ENCODE measurements at places on chromosomes 3 and 15.

DNA sequence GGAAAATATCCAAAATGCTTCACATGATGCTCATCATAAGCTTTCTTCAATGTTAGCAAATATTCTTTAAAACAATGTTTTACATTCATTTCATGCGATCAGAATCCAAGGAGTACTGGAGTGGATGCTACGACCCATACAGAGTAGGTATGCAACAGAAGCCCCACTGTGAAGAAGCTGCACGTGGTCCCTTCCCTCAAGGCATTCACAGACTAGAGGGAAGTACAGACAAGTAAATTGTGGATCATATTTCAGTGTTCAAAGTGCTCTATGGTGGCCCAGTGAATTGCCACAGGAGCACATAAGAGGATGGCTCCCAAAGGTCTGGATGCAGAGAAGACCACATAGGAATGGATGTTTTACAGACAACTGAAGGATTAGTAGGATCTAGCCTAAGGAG, 789.9 kb downstream of the IGSF11 start:
- no peak for DNase-seq

GRCh38 chr3:135325096-135325495, 530.0 kb downstream of the EPHB1 start:
- DNase-seq = no peak

DNA sequence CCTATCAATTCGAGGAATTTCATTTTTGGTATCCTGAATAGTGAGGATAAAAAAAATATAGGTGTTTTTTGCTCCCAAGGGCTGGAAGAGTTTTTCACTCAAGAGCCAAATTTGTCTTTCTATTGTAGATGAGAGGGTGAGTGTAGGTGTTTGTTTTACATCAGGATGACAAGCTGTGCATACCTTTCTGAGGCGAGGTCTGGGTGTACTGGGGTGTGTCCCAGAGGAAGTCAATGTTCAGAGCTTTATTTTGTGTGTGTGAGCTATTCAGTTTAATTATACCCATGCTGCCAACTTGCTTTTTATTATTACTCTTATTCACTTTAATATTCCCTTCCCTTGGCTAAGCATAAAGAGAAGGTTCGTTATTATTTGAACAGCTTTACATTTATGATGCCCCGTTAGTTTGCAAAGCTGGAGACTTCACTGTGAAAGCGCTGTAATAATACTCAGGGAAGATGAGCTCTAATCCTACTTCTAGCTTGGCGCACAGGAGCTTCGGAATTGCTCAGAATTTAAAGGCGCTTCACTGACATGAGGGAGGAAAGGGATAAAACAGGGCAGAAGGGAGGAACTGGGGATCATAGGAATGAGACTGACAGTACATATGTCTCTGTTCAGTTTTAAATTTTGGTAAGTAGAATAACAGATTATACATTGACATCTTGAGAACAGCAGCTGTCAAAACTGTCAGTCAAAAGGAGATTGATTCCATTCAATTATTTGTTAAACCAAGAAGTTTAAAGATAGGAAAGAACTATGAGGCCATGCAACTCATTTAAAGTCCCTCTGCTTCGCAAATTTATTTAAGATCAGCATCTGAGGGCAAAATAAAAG, 117.7 kb upstream of the TP63 start:
- DNase-seq = no peak

DNA sequence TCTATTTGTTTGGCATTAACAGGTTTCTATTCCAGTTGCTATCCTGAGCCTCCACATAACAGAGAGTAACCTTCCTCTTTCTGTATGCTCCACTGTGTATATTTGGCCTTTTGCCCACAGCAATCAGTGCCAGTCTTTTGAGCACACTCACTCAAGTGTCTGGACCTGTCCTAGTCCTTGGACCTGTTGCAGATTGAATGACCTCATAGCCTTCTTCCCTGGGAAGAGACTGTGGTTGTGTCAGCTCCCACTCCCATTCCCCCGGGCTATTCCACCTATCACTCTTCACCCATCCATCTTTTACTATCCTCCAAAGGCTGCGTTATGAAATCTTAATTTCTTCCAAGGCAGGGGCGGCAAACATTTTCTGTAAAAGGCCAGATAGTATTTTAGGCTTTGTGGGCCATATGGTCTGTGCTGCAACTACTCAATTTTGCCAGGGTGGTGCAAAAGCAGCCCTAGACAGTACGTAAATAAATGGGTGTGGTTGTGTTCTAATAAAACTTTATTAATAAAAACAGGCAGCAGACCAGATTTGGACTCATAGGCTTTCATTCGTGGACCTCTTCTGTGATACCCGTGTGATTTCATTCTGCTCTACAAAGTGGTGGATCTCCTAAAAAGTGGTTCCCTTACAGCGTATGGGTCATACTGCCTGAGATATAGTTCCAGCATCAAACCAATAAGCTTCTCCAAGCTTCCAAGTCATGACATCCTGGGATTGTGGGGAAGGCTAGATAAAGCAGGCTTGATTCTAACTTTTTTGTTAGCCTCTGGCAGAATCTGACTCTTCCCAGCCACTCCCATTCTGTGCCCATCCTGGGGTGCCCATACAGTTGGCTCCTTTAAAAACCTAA, 57.4 kb downstream of the CDAN1 start:
- DNase-seq = no peak

- no peak for DNase-seq
These were observed 269.8 kb upstream of the TMC3 start for GRCh38 chr15:81643771-81644170.

DNA sequence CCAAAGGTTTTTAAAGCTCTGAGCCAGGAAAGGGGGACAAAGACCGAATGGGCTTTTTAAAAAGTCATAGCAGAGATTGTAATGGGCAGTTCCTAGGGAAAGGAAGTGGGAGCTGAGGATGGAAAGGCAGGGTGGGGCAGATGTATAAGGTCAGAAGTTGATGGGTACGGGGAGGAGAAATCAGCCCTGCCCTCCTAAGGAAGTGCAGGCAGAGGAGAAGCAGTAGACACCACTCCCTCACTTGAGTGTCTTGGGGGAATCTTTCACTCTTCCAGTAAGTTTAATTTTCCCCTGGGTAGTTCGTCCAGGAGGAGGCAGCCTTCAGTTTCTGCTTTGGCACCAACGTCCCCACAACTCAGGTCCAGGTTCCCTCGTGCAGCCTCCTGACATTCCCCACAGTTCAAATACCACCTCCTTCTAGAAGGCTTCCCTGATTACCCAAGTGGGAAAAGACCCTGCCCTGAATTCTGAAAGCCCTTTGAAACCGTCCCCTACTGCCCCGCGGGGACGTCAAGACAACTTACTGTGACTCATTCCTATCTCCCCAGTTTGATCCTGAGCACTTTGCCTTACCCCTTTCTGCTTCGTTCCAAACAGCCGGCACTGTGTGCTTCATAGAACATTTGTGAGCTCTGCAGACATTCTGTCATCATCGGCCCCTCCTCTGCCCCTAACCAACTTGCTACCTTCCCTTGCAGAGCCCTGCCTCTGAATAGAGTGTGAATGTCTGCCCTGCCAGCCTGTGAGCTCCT, 14.3 kb upstream of the SRP14 start:
- DNase-seq = no peak

DNA sequence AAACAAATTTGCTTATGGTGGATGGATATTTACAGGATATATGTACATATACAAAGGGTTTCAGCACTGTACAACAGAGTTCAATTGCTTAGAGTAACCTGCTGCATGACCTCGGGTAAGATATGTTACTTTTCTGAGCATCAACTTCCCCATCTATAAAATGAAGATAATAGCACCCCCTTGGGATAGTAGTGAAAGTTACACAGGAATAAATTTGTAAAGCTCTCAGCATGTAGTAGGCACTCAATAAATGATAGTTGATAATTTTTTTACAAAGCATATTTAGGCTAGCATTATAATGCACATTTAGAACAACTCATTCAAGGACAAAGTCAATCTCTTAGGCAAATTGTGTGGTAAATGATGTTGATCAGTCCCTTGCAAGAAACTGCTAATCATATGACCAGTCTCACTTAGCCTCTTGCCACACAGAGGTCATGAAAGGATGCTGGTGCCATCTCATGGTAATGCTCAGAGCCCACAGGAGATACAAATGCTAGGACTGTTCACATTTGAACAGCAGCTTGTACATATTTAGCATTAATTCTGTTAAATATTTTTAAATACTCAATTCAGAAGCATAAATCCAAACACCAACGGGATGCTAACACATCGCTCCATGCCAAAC, 123.9 kb downstream of the MAGI1 start:
- no peak for DNase-seq

DNA sequence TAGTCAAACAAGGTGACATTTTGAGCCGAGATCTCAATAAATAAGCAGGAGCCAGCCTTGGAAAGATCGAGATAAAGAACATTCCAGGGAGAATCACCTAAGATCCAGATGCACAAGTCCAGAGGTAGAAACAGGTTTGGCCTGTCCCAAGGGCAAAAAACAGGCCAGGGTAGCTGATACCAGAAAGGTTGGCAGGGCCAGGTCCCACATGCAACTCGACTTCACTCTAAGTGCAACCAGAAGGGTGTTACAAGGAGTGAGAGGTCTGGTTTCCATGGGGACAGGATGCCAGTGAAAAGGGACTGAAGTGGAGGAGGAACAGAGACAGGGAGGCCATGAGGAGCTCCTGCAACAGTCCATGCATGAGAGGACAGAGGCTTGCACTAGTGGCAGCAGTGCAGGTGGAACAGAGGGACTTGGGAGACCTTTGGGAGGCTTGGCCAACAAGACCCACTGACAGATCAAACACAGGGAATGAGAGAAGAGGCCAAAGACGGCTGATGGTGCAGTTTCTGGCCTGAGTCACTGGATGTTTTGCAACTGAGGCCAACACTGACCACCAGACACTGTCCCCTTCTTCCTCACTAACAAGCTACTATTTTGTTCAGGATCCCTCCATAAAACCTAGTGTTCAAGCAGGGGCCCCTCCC, 5.2 kb downstream of the TPRA1 start:
- no peak for DNase-seq

DNA sequence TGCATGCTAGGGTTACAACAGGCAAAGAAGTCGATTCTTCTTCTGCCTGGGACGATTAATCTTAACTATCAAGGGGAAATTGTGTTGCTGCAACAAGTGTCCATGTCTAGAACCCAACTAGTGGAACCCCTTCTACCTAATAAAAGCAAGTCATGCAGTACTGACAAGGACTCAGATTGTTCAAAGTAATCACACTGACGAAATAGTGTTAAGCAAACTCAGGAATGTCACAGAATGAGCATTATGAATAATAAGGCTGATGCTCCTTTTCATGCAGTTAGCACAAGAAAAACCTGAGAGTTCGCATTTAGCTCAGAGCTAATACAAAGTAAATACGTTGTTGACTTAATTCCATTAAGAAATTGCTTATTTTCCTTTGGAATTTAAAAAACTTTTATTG, 47.5 kb upstream of the TRIM42 start:
- no peak for DNase-seq
